ENCODE measurements at places on chromosomes 5 and 9. TPM values are rescaled to one million over a fixed set of nuclear protein-coding genes. Genes with fewer than 3 reads are reported as not detected.

Gene GZMA
- total RNA-seq, result not detected

Gene ANKRD33B
- total RNA-seq, result 5.2 TPM

Gene SLC25A2
- total RNA-seq, result not detected

DNA sequence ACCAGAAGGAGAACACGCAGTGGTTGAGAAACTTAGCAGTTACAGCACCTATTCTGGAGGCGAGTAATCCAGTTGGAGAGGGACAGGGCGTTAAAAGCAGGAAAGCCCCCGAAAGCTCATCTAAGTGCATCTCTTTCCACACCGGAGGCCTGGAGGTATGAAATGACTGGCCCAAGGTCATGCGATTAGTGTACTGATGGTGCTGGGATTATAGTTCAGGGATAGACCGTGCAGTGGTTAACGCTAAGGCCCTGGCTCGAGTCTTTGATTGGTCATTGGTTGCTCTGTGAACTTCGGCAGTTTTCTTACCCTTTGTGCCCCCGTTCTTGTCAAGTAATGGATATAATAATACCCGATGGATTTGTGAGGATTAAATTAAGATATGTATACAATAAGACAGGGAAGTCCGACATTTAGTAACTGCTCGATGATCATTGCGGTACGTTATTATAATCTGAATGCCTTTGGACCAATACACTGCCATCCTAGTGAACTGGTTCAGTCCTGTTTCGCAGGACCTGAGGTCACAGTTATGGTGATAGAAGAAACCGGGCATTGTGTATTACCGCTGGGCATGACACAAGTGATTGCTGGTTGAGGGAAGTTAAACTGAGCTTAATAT, 960 bp downstream of the CANX start:
- DNase-seq, result no peak

All from heart left ventricle (tissue), 16 donors.